ENCODE measurements at places on chromosomes 11 and 22.

DNA sequence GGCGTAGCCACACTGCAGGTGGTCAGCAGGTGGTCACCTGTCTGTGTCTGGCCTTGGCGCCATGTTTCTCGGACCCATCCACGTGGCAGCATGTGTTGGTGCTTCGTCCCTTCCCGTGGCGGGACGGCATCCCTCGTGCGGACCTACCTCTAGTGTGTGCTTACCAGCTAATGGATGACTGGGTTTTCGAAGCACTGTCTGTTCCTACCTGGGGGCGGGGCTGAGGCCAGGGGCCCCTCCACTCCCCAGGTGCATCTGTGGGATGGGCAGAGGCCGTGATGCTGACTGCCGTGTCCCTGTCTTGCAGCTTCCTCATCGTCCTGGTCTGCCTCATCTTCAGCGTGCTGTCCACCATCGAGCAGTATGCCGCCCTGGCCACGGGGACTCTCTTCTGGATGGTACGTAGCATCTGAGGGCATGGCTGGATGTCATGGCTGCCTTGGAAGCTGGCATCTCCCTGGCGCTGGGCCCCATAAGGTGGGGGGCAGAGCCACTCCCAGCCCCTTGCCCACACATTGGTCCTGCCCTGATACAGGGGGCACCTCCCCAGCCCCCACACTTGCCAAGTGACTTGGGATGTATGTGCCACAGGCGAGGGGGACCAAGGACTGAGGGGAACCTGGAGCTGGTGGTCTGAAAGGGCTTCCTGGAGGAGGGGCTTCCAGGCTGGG is 82.9 kb downstream of the KCNQ1 start:
- DNase-seq: no peak

GRCh38 chr11:75536786-75537641 is 11.3 kb upstream of the GDPD5 start:
- no peak for DNase-seq

- no peak for DNase-seq
These were observed 7.4 kb upstream of the OR52B4 start for GRCh38 chr11:4375431-4376140.

DNA sequence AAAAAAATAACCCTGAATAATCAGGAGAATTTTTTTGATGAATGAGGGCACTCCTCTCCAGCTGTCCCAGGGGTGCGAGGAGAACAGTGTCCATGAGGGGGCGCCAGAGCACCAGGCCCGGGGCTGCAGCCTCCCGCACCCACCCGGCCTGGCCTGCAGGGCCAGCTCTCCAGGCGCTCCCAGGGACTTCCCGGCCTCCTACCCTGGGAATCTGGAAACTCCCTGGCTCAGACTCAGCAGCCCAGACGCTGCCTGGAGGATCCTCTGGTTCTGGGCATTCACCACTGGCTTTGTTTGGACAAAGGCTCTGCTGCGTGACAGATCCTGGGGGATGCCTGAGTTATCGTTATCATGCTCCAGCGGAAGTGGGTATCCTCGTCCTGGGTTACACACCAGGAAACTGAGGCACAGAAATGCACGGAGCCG is 31.0 kb downstream of the MCM5 start:
- DNase-seq: peak; percentile 99

- no peak for DNase-seq
These were observed 109.5 kb downstream of the SNX19 start for GRCh38 chr11:130806746-130807145.

DNA sequence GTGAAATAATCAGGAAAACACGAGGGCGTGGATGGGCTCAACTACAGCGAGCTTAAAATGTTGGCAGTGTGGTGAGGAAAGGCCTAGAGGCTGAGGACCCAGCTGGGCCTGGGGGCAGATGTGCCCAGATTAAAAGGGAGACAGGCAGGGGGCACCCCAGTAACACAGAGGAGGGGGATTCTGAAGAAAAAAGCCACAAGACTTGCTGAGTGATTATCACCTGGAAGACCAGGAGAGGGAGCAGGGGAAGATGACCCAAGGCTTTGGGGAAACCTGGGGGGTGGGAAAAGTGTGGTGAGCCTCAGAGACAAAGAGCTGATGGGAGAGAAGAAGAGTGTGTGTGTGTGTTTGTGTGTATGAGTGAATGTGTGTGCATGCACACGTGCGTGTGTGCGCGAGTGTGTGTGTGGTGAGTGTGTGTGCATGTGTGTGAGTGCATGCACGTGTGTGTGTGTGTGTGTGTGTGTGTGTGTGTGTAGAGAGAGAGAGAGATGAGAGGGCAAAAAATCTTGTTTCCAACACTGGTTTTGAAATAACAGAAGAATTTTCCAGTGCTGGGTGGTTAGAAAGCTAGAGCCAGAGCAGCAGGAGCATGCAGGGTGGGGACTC is 500.5 kb downstream of the BUD13 start:
- DNase-seq: no peak

DNA sequence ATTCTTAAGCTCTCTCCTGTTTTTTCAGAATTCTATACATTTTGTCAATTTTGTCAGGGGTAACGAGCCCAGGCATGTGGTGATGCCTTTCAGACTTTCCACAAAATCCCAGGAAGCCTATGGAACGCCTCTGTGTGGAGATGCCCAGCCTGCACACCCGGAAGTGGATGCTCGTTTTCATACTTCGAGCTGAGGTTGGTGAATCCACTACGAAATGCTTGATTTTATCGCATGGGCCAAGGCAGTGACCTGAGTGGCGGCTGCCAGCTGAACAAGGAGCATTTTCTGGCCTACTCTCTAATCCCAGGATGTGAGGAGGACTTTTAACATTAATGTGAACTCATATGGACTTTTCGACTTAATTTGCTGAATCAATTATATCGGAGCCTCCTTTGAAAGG is 426.7 kb upstream of the B3GAT1 start:
- DNase-seq: no peak

DNA sequence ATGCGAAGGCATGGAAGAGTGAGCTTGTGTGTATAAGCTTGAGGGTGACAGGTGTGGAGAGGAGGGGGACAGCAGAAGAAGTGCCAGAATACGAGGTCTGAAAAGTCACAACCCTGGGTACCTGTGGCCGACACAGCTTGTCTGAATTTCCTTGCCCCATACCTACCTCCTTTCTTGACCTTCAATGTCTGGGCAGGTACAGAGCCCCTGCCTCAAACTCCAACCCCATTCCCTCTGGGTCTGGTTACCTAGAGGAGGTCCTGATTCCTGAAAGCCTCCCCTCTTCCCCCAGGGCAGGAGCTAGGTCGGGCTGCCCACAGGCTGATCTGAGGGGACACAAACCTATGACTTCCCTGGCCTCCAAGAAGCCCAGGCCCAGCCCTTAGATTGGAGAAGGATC is 36.6 kb upstream of the FCHSD2 start:
- DNase-seq: no peak

GRCh38 chr11:133386262-133386661 is 146.0 kb downstream of the OPCML start:
- no peak for DNase-seq

DNA sequence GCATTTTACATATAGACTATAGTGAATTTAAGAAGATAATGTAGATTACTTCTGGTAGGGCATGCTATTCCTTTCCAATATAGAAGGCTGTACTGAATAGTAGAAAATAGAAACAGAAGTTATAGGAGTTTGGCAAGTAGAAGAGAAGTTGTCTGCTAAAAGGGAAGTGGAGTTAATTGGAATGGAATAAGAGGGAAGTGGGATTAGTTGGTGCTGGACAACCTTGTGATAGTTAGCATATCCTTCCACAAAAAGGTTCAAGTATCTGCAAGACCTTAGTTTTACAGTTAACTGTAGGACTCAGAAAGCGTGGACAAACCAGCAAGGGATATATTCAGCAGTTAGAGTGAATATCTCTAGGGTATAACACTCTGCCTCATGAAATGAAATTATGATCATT is 185.5 kb downstream of the SWAP70 start:
- DNase-seq: no peak

DNA sequence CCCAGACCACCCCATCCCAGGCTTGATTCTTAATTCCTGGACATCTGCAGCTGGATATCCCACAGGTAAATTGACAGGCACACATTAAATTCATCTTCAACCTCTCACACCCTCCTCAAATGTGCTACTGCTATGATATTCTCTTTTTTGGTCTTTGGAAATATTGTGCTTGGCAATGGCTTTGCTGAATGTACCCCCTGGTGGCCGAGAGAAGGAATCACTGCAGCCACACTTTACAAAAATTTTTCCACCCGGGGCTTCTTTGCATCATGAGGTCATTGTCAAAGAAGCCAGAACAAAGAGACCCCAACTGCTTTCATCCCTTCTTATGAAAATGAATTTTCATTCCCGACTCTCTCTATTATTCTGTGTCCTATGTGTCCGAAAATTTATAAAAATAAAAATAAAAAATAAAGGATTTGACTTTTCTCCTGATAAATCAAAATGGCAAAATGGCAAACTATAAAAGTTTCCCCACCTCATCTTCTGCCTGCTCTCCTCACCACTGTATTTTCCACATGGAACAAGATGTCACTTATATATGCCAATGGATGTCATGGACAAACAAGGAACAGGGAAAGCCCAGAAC is 15.0 kb upstream of the CYB5R2 start:
- peak; percentile 67 for DNase-seq

GRCh38 chr11:95154514-95154913 is 64.9 kb downstream of the ENDOD1 start:
- peak; percentile 64 for DNase-seq

DNA sequence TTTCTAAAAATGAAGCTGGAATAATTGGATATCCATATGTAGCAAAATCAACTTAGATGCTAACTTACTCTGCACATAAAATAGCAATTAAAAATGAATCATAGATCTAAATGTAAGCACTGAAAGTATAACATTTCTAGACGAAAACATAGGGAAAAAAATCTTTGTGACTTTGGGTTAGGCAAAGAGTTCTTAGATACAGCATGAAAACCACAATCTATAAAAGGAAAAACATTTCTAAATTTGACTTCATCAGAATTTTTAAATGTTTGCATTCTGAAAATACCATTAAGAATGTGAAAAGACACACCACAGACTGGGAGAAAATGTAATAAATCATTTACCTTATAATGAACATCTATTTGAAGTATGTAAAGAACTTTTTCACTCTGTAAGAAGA is 128.8 kb downstream of the APIP start:
- DNase-seq: no peak

Data from GM03348 (cell line).